Cardiac septum (tissue), 1 donor: ENCODE measurements at places on chromosomes 12 and 14. TPM values are rescaled to one million over a fixed set of nuclear protein-coding genes. Genes with fewer than 3 reads are reported as not detected.

- DNase-seq = no peak
Observed at GRCh38 chr14:101521473-101521915, 39.8 kb upstream of the DIO3 start.

GRCh38 chr14:100834082-100834793 is 8.3 kb downstream of the MEG3 start:
- no peak for DNase-seq

DNA sequence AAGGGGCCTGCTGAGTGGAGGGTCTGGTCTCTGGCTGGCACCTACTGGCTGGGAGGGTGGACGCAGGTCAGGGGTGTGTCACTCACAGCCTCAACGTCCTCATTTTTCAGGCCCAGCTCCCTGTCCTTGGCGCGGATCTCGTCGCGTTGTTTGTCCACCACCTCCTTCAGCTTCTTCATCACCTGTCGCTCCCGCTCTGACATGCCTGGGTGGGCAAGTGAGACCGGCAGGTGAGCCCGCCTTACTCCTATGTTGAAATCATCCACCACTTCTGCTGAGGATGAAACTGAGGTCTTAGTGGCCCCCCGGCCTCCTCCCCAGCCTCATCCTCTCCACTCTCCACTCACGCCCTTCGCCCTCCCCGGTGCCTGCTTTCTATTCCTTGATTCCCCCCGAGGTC is 34.2 kb downstream of the RILPL1 start:
- DNase-seq = no peak

- no peak for DNase-seq
Observed at GRCh38 chr12:98644433-98644711, 216 bp downstream of the IKBIP start.

DNA sequence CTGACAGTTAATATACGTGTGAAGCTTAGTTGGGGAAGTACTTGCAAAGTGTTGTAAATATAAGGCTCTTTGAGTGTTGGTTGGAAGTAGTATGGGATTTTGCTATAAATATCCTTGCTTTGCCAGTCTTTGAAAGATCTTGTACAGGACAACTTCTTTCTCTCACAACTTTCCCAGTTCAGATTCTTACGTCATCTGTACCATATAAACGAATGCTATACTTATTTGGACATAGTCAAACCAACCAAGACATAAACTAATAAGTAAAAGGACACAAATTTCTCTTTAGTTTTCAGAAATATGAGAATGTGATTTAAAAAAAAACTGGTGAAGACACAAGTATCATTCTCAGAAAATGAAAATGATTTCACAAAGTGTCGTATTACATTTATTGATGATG is 153.1 kb upstream of the NPAS3 start:
- no peak for DNase-seq

- no peak for DNase-seq
Observed at GRCh38 chr14:85948153-85948552, 418.2 kb downstream of the FLRT2 start.

GRCh38 chr14:80718940-80719339 is 222.6 kb downstream of the CEP128 start:
- no peak for DNase-seq

GRCh38 chr12:104201238-104202001 is 14.2 kb upstream of the TXNRD1 start:
- DNase-seq = no peak

GRCh38 chr12:46667551-46667950 is 158.2 kb downstream of the SLC38A4 start:
- DNase-seq = no peak

DNA sequence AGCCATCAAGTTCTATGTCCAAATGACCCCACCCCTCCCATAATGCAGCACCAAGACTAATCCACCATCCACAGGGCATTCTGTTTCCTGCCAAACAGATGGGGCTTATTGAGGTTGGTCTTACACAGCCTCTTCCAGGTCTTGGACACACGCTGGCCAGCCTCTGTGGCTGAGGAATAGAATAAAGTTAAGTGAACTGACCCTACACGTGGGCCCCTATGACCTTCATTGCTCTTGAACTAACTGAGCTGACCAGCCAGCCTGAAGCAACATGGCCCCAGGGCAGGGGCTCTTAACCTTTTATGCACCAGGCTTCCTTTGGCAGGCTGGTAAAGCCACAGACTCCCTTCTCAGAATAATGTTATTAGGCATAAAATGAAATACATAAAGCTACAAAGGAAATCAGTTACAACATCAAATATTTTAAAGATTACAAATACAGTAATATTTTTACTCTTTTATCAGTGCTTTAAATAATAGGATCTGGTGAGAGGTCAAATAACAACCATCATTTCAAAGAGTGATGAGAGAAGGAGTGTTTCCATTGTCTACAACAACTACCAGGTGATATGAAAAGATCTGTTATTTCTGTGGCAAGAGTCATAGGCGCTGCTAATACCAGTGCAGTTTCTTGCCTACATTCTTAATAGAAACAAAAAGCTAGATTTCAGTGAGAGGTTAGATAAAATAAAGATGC is 192.9 kb upstream of the NUDT4 start:
- DNase-seq = no peak

- DNase-seq = no peak
Observed at GRCh38 chr12:12171991-12172511, 94.8 kb downstream of the LRP6 start.

NAV3 gene
- 2.9 TPM for total RNA-seq

OTX2 gene
- not detected for total RNA-seq

TCTN1 gene
- 20.7 TPM for total RNA-seq

CMKLR1 gene
- total RNA-seq = 21.0 TPM

SERPINA9 gene
- not detected for total RNA-seq

AVPR1A gene
- total RNA-seq = 1.4 TPM

NGB gene
- not detected for total RNA-seq
